ENCODE measurements at places on chromosomes 3 and 15. TPM values are rescaled to one million over a fixed set of nuclear protein-coding genes. Genes with fewer than 3 reads are reported as not detected.
A peak's percentile ranks its signal among the peaks of the same experiment; 100 is the strongest.

Gene RYR3
- 54.3 TPM for polyA plus RNA-seq

Gene PSMA4
- polyA plus RNA-seq, result 148 TPM

Gene ISG20
- polyA plus RNA-seq, result 0.62 TPM

GRCh38 chr3:39962581-39962980, 153.2 kb downstream of the MYRIP start:
- peak; percentile 62 for DNase-seq

- DNase-seq, result no peak
Observed at GRCh38 chr3:39541917-39542329, 74.4 kb downstream of the MOBP start.

DNA sequence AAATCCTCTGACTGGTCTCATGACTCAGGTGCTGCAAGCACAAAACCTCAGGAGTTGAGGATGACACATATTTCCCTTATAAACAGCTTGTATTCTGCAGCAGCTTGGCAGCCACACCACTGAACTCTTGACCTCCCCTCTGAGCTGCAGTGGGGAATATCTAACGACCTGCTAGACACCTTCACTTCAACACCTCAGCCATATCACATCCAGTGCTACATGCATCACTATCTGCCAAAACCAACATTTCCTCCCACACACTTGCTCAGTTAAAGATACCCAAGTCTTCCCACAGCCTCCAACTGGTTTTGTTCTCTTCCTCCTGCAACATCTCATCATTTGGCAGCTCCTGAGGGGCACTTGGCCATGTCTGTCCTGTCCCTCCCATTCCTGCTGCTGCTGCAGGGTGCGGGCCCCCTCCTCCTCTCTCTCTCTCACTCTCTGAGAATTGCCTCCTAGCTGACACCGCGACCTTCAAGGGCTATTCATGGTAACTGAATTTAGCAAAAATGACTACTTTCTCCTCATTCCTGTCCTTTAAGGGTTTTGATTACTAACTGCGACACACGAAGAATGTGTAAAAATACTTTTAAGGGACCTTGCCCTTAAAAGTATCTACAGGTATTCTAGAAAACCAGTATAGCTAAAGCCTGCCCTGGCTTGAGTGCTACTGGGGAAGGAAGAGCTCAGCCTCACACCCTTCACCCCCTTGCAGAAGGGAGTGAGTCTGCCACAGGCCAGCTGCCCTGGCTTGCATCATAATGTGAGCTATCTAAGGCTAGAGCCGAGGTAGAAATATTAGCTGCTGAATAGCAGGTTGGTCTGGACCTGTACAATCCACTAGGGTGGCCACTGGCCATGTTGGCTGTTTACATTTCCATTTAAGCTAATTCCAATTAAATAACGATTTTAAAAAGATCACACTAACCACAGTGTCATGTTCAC, 5.0 kb upstream of the CCR9 start:
- DNase-seq, result no peak

DNA sequence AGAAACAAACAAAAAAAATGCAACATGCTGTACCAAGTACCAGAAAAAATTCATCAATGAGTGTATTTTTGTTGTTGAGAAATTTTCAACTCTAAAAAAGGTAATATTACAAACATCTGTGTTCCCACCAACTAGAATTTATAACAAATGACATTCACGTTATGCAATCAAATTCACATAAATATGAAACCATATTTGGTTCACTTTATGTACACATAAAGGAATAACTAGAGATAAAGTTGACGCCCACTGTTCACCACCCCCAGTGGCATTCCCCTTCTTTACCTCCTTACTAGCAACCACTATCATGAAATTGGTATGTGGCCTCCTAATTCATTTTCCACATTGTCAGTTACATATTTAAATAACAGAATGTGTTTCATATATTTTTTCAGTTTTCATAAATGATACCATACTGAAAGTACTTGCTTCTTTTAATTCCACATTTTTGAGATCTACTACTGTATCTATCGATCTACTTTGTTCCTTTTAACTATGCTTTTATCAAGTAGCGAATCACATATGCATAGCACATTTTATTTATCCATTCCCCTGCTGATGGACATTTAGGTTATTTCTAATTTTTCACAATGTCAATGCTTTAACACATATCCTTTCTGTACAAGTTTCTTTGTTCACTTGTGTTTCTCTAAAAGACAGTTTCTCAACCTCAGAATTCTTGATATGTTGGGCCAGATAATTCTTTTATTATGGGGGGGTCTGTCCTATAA, 34.5 kb downstream of the TBC1D5 start:
- DNase-seq, result no peak

Data from forelimb muscle (tissue), 1 donor.